ENCODE measurements at places on chromosomes 4 and X. TPM values are rescaled to one million over a fixed set of nuclear protein-coding genes. Genes with fewer than 3 reads are reported as not detected.

MFAP3L gene
- total RNA-seq: 2.8 TPM

GAGE2A gene
- total RNA-seq: not detected

ADGRG4 gene
- total RNA-seq: not detected

SHOX gene
- total RNA-seq: not detected

PASD1 gene
- total RNA-seq: not detected

ZMAT1 gene
- 0.12 TPM for total RNA-seq

PPP4R3C gene
- not detected for total RNA-seq

CCNG2 gene
- 49.3 TPM for total RNA-seq

VGLL1 gene
- total RNA-seq: not detected

TFDP3 gene
- not detected for total RNA-seq

HELQ gene
- 7.7 TPM for total RNA-seq

TAF1 gene
- 23.0 TPM for total RNA-seq

PLXNA3 gene
- total RNA-seq: 13.2 TPM

ENOX2 gene
- 9.6 TPM for total RNA-seq

AKAP4 gene
- total RNA-seq: not detected

RHOH gene
- not detected for total RNA-seq

JAKMIP1 gene
- not detected for total RNA-seq

MRPL1 gene
- 20.8 TPM for total RNA-seq

CXorf65 gene
- total RNA-seq: not detected

LRAT gene
- total RNA-seq: not detected

FAM114A1 gene
- total RNA-seq: 185 TPM

MAGEA9B gene
- not detected for total RNA-seq

PLAC1 gene
- 0.12 TPM for total RNA-seq

CCNA2 gene
- 6.1 TPM for total RNA-seq

HTN1 gene
- total RNA-seq: not detected

SUPT20HL1 gene
- not detected for total RNA-seq

UCP1 gene
- total RNA-seq: not detected

TASL gene
- total RNA-seq: not detected

ASB11 gene
- total RNA-seq: not detected

FRAS1 gene
- total RNA-seq: 2.7 TPM

FRG2 gene
- total RNA-seq: not detected

VSIG4 gene
- not detected for total RNA-seq

All from cardiac ventricle fibroblast (primary cell).